ENCODE measurements at places on chromosomes 3 and 15.
A peak's percentile ranks its signal among the peaks of the same experiment; 100 is the strongest.

GRCh38 chr15:75694241-75695182 is 18.1 kb downstream of the CSPG4 start:
- DNase-seq: no peak

DNA sequence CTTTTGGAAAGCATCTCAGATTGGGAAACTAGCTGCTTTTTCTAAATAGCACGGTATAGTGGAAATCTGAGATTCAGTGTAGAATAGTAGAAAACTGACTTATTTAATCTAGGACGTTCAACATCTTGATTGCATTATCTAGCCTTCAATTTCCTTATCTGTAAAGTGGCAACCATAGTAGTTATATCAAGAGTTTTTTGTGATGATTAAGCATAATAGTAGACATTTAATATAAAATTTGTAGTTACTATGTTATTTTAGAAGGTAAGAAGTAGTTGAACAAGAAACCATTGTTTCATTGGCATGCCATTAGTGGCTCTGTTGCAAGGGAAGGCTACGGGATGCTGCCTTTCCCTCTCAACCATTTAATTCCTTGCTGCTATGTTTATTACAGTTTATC is 367.3 kb downstream of the NAALADL2 start:
- no peak for DNase-seq

DNA sequence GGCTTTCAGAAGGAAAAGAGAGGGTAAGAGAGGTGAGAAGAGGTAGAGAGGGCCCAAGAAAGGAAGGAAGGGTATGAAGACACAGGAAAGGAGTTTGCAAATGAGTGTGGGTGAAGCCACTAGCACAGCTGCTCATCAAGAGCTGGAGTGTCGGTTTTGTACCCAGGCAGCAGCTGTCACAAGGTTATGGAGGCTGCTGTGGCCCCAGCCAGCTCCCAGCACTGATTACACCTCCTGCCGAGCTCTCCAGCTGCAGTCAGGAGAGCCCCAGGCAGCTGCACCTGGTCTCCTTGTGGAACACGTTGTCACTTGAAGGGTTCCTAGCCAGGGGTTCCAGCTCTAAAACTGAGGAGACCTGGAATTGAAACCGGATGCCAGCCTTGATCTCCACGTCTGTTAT is 60.4 kb upstream of the CHD2 start:
- no peak for DNase-seq

GRCh38 chr15:44729408-44730127 is 6.8 kb upstream of the TRIM69 start:
- DNase-seq: no peak

DNA sequence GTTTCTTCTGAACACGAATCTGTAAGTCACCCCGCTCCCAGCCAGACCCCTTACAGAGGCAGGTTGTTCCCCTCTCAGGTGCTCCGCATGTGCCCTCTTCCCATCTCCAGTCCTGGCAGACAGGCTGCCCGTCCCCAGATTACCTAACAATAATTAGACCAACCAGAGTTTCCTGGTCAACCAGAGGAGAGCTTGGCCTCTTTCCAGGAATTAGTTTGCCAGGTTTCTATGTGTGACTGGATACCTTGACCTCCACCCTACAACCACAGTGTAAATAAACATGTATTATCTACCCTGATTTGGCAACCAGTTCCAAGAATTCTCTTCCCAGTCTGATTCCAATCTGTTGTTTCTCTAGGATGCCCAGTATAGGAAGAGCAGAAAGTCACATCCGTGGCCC is 178.0 kb upstream of the UMPS start:
- DNase-seq: no peak

DNA sequence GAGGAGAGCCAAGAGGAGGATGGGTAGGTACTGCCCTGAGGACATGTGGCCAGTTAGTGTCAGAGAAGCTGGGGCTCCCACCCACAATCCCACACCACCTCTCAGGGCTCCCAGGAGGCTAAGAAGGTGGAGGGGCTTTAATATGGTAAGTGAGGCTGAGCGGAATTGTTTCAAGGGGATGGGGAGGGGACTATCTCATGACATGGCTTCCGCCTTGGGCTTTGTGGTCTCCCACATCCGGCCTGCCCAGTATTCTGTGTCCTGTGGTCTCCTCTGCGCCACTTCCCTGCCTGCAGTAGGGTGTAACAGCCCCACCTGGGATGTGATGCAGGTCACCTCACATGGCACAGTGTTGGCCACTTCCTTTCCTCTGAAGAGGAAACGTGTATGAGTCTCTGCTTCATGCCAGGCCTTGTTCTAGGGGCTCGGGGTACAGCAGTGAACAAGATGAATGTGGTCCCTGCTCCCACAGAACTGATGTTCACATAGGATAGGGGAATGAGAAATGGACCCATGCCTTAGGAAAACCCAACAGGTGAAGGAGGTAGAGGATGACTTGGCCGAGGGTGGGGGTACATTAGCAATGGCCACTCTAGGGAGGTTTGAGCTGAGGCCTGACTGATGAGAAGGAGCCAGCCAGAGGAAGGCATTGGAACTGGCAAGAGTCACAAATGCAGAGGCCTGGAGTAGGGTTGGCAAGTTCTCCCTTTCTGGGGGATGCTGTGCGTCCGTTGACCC is 3.2 kb downstream of the NEIL1 start:
- DNase-seq: peak; percentile 48

GRCh38 chr15:68151277-68151676 is 53.9 kb downstream of the CALML4 start:
- no peak for DNase-seq

DNA sequence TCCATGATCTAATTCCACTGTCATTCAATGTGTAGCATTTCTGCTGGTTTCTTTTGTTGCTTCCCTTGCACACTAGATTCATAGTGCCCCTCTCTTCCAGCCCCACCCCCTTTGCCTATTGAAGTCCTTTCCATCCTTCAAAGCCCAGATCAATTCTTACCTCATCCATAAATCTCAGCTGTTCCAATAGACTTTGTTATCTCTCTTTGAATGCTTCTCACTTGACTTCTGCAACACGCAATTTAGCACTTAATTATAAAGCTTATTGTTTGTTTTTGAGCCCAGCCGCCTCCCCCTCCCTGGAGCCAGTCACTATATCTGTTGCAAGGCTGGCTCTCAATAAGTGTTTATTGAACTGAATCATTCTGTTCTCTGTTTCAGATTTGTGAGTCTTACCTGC is 174.6 kb upstream of the TBL1XR1 start:
- no peak for DNase-seq
